ENCODE measurements at places on chromosomes 1 and 21.

DNA sequence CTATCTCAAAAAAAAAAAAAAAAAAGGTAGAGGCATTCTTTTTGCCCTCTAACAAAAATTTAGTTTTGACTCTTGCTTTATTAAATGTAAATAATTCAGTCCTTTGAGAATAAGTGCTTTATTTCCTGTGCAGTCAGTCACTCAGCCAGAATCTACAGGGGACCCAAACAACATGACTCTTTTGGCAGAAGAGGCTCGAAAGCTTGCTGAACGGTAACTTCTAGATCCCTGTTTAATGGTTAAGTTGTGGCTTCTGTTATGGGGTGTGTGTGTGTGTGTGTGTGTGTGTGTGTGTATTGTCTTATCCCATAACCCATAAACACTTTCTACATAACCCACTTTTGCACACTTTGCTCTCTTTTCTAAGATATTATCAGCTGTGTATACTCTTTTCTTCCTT, 54.9 kb upstream of the LAMC2 start:
- DNase-seq = no peak
- H3K27me3 ChIP-seq = no peaks in the 10 kb centered on the region
- H3K36me3 ChIP-seq = peaks cover 99% of the 10 kb centered on the region
- H3K27ac ChIP-seq = no peak overlapping the region

DNA sequence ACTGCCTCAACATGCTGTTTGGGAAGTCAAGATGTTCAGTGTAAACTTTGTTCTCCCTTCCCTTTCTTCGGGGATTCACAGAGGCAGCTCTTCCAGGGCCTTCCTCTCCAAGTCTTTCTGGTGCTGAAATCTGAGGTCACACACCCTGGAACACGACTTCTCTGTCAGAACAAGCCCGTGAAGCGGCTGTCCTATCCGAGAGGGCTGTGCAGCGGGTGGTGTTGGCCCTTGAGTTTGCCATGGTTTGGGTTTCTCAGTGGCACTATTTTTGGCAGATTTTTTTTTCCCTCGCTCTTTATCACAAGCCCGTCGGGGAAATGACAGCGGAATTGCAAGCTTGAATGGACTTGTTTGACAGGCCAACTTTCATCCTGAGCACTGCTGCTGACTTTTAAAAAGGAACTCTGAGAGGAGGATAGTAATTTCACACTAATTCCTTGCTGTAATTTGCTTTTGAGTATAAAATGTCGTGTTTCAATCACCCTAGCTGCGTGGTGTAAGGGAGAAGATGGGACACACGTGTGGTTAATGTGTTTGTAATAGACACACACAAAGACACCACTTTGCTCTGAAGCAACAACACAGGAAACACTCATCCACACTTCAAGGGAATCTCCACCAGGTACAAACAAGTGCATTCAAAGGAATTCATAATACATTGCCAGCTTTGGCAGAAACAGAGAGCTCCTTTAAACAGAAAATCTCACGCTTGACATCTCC, 60.1 kb upstream of the TARBP1 start:
- DNase-seq = no peak
- H3K36me3 ChIP-seq = no peaks in the 10 kb centered on the region
- peaks cover 32% of the 10 kb centered on the region for H3K4me1 ChIP-seq
- no peak overlapping the region for H3K27ac ChIP-seq
- H3K27me3 ChIP-seq = no peaks in the 10 kb centered on the region

GRCh38 chr1:64309431-64309831, 106.0 kb downstream of the UBE2U start:
- no peak overlapping the region for H3K4me3 ChIP-seq
- no peaks in the 10 kb centered on the region for H3K4me1 ChIP-seq
- no peaks in the 10 kb centered on the region for H3K36me3 ChIP-seq
- no peak overlapping the region for H3K27ac ChIP-seq

- no peak overlapping the region for H3K4me3 ChIP-seq
- no peaks in the 10 kb centered on the region for H3K27me3 ChIP-seq
- no peak overlapping the region for H3K27ac ChIP-seq
- DNase-seq = peak; percentile 23
- H3K36me3 ChIP-seq = no peaks in the 10 kb centered on the region
Observed at GRCh38 chr21:14926186-14926585, 138.6 kb downstream of the NRIP1 start.

DNA sequence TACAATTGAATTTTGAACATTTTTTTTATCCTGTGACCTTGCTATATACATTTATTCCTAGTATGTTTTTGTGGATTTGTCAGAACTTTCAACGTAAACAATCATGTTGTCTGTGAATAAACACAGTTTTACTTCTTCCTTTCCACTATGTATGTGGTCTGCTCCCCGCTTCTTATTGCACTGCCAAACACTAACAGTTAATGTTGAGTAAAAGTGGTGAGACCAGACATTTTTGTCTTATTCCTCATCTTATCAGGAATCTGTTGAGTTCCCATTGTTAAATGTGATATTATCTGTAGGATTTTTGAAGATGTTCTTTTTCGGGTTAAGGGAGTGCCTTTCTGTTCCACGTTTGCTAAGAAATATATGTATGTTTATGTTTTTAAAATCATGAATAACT, 45.9 kb downstream of the CAMSAP2 start:
- DNase-seq = no peak
- H3K4me3 ChIP-seq = no peak overlapping the region
- H3K27ac ChIP-seq = no peak overlapping the region

DNA sequence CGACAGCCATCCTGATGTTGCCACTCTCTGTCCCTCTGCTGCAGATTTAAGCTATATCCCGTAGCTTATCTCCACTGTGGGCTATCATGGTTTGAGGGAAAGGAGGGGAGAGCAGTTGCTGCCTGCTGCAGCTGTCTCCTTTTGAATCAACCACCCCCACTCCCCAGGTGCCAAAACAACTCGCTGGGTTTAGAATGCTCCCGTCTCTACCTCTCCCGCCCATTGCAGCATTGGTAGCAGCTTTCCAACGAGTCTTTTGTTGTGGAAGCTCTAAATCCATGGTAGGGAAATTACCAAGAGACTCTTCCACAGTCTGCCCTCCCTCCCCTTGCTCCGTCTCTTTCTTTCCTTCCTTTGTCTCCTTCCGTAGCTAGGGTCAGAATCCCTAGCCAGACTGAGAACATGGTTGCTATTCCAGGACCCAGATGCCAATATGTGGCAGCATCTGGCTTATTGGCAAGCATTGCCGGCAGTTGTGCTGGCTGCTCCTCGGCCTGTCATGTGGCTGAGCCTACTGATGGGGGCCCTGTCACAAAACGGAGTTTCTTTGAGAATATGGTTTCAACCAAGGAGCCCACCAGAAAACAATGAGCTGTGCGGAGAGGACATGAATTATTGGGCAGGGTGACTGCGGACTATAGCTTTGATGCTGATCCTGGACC, 230.7 kb downstream of the RPS6KC1 start:
- peaks cover 3% of the 10 kb centered on the region for H3K4me1 ChIP-seq
- no peaks in the 10 kb centered on the region for H3K36me3 ChIP-seq
- H3K27ac ChIP-seq = no peak overlapping the region
- DNase-seq = no peak
- no peaks in the 10 kb centered on the region for H3K27me3 ChIP-seq
